ENCODE measurements at places on chromosomes 3 and 15.
A peak's percentile ranks its signal among the peaks of the same experiment; 100 is the strongest.

- no peak for DNase-seq
Measured at GRCh38 chr3:106381286-106381938, 512.6 kb upstream of the CBLB start.

GRCh38 chr3:145518639-145519038, 642.3 kb downstream of the PLOD2 start:
- DNase-seq, result no peak

DNA sequence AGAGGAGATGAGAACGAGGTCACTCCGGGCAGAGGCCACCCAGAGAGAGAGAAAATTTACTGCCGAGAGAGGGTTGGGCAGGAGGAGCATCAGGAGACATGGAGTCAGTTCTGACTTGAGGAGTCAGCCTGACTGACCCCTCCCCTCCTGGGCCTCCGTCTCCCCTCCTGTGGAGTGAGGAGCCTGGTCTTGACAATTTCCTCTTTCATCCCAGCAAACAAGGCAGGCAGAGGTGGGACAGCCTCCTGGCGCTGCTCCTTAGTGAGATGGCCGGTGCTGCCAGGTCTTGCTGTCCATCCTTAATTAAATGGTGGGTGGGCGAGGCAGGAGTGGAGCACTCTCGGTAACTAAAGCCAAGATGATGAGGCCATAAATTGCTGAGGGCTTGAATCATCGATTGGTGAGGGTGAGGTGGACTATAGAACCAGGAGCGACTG, 60.6 kb downstream of the CYP11A1 start:
- no peak for DNase-seq

GRCh38 chr3:130470126-130470525, 46.9 kb upstream of the COL6A6 start:
- no peak for DNase-seq

DNA sequence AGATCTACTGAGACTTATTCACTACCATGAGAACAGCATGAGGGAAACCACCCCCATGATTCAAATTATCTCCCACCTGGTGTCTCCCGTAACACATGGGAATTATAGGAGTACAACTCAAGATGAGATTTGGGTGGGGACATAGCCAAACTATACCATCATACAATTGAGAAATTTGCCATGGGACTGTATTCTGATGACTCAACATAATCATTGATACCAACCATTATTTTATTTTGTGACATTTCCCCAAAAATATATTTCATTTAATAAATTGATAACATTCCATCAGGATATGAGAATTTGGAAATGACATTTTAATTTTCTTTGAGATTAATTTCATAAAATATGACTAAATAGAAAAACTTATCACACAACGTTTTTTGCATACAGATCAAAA, 96.6 kb upstream of the MDFIC2 start:
- DNase-seq, result no peak

DNA sequence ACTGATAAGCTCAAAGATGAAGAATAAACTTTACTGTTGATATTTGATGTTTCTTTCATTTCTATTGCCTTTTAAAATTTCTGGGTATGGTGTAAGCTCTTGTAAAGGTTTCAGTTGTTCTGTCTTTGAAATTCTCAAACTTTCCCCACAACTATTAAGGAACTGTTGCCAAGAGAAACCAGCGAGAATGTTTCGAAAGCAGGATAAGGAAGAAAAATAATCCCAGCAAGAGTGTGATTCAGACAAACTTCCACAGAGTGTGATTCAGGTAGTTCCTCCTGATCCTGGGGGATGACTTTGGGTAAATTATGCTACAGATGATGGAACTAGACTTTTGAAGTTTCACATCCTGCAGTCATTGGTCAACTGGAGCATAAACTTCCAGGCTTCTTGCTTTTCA, 632.0 kb downstream of the NSUN3 start:
- no peak for DNase-seq

- DNase-seq, result no peak
Measured at GRCh38 chr3:64260431-64260830, 35.2 kb upstream of the PRICKLE2 start.

GRCh38 chr3:46979958-46980497, 562 bp downstream of the NBEAL2 start:
- peak; percentile 41 for DNase-seq

DNA sequence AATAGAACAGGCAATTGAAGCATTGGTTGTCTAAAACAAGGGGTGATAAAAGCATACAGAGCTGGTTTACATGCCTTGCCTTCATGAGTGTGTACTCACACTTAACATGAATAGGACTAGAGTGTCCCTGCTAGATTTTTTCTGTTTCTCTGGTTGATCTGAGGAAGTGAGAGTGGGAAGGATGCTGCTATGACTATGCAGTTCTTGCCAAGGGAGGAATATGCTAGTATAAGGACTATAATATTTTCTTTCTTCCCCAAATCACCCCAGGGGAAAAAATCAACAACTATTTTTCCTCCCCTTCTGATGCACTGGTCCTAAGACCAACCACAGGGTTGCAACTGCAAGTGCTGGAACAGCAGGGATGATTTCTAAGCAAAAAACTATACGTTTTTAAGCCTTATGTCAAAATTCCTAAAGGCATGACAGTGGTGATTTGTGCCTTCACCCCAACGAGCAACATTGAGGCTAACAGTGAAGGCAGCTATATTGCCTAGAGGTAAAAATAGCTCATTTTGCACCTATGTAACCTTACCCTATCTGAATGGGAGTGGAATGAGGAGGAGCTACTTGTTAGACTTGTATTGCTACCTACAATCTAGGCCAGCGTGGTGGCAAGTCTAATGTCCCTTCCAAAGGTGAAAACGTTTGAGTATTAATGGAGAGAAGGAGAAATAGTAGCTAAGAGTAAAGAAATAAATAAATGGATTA, 33.5 kb upstream of the USP8 start:
- DNase-seq, result no peak

DNA sequence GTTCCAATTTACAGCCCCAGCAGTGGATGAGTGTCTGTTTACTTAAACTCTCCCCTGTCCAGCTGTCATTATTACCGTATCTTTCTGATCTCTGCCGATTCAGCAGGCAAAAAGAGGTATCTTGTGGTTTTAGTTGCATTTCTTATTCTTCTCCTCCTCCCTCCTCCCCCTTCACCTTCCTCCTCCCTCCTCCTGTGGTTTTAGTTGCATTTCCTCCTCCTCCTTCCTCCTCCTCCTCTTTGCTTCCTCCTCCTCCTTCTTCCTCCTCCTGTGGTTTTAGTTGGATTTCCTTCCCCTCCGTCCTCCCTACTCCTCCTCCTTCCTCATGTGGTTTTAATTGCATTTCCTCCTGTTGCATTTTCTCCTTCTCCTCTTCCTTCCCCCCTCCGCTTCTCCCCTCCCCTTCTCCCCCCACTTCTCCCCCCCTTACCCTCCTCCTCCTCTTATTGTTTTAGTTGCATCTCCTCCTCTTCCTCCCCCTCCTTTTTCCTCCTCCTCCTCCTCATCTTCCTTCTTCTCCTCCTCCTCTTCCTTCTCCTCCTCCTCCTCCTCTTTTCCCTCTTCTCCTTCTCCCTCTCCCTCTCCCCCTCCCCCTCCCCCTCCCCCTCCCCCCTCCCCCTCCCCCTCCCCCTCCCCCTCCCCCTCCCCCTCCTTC, 25.3 kb upstream of the VPS33B start:
- DNase-seq, result no peak

GRCh38 chr3:14422016-14422963, 19.9 kb downstream of the SLC6A6 start:
- DNase-seq, result no peak

- no peak for DNase-seq
Measured at GRCh38 chr3:190619761-190620160, 105.9 kb downstream of the IL1RAP start.

- no peak for DNase-seq
Measured at GRCh38 chr15:88898736-88899135, 3.4 kb upstream of the HAPLN3 start.

DNA sequence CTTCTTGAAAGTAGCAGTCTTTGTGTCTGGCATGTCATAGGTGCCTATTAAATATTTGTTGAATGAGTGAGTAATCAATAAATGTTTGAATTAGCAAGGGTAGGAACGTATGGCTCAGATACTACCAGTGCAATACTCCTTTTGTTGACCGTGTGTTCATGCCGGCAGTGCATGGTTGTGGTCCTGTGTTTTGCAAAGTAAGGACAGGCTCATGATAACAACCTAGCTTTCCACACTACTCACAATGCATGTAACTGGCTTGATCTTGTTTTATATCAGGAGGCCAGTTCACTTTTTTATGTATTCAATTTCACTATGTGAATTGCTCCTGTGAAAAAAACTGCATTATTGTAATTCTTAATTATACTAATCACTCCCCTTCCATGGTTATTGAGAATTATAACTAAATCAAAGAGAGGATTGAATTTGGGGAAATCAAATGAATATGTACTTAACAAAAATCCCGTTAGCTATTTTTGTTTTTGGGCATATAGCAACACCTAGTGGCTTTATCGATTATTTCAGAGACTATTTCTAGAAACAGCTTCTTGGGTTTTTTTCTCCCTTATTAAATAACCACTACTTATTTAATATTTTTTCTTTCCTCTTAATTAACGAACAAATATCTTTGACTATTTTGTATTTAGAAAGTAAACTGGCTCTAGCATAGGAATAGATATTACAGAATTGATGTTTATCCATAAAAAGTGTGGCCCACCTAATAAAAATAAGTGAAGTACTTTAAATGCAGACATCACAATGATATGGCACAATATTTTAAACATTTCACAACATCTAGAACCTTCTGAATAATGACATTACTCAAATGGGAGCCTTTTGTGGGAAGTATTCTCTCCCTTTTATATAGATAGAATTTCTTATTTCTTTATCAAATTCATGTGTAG, 218.5 kb downstream of the BBX start:
- DNase-seq, result no peak

DNA sequence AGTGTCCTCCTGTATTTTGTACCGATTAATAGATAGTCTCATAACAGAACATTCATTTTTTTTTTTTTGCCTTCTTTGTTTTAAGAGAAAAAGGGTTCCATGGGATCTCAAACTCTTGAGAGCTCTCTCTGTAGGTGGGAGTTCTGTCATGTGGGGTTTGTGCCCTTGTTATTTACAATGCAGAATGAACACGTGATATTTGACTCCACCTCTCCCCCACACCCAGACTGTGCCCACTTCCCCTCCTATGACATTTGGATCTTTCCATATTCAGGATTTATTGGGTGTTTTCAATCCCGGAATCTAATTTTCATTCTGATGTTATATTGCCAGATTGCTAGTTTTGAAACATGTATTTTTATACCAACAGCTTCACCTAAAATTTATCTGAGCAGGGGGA, 49.5 kb downstream of the ARPP21 start:
- no peak for DNase-seq

GRCh38 chr3:73536336-73536895, 88.3 kb downstream of the PDZRN3 start:
- DNase-seq, result no peak

- no peak for DNase-seq
Measured at GRCh38 chr3:146124126-146124801, 36.7 kb downstream of the PLOD2 start.

GRCh38 chr3:193396451-193397244, 18.1 kb upstream of the ATP13A5 start:
- no peak for DNase-seq

- DNase-seq, result no peak
Measured at GRCh38 chr3:61409638-61410037, 151.7 kb upstream of the PTPRG start.

DNA sequence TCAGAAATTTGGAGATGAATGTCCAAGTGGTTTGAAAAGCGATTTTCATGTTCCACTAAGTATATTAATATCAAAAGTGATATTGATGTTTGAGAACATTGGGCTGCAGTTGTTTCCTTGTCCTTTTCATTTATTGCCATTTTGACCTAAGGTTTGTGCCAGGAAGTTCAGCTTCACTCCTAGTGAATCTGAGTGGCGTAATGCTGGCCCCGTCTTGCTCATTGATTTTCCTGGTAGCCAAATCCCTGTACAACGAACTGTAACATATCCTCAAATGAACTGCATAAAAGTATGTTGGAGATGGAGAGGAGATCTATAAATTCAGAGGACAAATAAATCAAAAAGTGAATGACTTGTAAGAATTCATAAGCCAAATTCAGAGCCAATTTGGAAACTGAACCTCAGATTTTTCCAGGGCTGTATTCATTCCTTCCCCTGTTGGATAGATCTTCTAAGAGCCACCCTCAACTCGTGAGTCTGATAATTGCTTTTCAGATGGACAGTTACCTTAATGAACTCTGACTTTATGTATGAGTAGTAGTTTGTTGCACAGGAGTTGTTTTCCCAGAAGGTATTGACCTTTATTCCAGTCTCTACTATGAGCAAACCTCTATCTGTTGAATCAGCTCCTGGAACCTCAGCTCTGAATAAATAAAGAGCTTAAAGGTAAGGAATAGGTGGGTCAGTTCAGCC, 72.8 kb downstream of the ITPR1 start:
- DNase-seq, result no peak

DNA sequence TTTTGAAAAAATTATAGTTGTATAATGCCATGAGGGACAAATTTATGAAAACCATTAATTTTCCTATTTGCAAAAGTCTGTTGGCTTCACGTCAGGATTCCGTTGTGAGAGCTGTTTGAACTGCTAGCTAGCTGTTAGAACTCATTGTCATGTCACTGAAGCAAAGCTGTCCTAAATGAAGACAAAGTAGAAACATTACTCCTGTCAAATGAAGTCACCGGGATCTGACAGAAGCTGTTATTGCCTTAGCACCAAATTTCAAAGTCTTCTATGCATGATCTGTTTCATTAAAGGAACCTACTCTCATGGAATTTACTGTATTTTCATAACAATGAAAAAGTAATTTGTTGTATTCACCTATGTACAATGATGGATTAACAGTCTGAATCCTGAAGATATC, 479.8 kb downstream of the PLOD2 start:
- no peak for DNase-seq

DNA sequence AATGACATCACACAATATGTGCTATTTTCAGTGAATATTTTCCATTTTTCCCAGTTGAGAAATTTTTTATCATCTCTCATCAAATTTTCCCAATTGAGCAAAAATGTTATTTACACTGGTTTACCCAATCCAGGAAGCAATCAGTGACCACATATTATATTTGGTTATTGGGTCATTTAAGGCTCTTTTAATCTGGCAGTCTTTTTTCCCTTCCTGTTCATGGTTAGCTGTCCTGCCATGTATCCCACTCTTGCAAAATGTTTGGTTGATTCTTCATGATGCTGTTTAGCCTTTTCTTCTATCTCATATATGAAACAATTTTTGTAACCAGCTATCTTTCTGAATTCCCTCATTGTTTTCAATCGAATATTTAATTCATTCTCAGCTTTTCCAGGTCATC, 626.0 kb downstream of the RBMS3 start:
- DNase-seq, result no peak

- DNase-seq, result peak; percentile 19
Measured at GRCh38 chr3:135917076-135917475, 48.5 kb upstream of the PPP2R3A start.

- no peak for DNase-seq
Measured at GRCh38 chr3:59267021-59267420, 217.2 kb upstream of the CFAP20DC start.

DNA sequence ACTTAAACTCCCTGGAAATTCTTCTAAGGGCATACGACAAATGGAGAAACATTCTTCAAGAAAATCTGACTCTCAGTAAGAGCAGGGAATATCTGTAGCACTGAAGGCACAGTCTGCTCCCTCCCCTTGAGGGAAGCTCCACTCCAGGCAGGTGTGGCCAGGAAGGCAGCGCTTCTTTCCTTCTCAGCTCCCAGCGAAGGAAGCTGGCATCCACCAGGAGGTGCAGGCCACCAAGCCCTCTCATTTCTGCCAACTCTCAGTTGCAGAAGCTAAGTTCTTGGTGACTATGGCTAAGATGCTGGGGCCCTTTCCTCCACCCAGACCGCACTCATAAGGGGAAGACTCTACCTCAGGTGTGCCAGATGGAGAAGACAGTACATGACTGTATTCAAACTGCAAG, 37.7 kb upstream of the SLC41A3 start:
- no peak for DNase-seq

GRCh38 chr3:196339493-196340254, 1.5 kb upstream of the TM4SF19 start:
- DNase-seq, result no peak

Measured in testis (tissue), 5 donors.